HFFc6 (cell line): ENCODE measurements at places on chromosomes 6 and 20.
A peak's percentile ranks its signal among the peaks of the same experiment; 100 is the strongest.

DNA sequence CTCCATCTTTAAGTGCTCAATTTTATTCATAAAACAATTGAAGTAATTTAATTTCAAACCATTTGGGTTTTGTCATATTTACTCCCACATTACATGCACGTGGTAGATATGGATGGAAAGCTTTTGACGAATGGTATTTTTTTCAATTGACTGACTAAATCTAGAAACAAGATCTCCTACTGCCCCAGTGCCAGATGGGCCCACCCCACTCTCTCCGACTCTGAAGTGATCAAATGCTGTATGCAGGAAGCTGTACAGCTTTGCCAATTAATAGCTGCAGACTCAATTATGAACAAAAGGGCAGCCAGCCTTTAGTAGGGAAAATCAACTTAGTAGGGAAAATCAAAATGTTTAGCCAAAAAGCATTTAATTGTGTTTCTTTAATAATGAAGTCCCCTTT lies 46.2 kb downstream of the PACRG start:
- H3K27me3 ChIP-seq, result no peaks in the 10 kb centered on the region
- H3K36me3 ChIP-seq, result no peaks in the 10 kb centered on the region; the same call in 1 of the 2 replicates
- H3K4me3 ChIP-seq, result no peak overlapping the region
- no peak for DNase-seq
- H3K27ac ChIP-seq, result no peak overlapping the region
- H3K4me1 ChIP-seq, result no peaks in the 10 kb centered on the region

DNA sequence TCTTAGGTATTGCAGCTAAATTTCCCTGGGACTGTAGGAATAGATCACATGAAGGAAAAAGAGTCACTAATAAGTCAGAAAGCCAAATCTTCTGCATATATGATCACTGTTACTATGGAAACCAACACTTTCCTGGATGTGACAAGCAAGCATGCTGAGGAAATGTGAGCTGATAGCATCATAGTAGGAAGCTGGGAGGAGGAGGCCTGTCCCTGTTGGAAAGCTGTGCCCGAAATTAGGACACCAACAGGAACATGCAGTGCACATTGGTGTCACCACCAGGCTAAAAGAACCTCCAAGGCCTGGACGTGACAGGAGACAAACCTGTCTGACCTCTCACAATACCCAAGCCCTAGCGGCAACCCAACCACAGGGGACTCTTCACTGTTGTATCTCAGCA lies 181.9 kb upstream of the PCSK2 start:
- H3K36me3 ChIP-seq, result no peaks in the 10 kb centered on the region
- H3K4me3 ChIP-seq, result no peak overlapping the region
- DNase-seq, result no peak
- no peaks in the 10 kb centered on the region; the same call in 1 of the 2 replicates for H3K27me3 ChIP-seq

DNA sequence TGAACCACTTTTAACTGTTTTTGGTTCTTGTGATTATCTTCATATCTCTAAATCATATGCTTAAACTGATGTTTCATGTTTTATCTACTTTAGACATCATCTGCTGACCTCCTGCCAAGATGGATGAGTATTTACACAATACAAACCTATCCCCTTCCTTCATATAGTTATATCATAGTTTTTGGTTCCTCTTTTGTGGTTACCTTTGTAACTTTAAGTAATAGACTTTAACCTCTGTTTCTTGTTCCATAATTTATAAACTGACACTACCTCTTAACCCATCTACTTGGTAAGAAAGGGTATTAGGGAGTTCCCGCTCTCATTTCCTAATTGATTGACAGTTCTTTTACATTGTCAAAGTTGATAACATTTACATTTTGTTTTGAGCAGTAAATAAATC lies 11.9 kb downstream of the PCMT1 start:
- no peak for DNase-seq
- H3K27me3 ChIP-seq, result no peaks in the 10 kb centered on the region
- H3K4me3 ChIP-seq, result no peak overlapping the region

DNA sequence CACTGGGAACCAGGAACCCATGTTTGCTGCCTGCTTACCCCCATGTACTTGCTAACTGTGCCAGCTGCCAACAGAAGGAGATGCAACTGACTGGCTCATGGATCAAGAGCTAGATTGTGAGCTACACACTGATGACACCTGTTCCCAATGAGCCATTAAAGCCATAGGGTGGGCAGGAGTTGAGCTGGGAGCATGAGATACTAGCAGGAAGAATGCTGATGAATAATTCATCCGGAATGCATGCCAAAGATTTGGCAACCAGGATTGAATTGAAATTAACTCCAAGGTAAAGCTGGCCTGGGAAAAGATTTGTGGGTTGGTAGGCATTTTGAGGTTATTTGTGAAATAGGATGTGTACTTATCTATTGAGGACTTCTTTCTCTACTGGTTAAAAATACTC lies 631.1 kb downstream of the KIF16B start:
- no peaks in the 10 kb centered on the region for H3K36me3 ChIP-seq
- H3K4me1 ChIP-seq, result no peaks in the 10 kb centered on the region
- DNase-seq, result no peak
- H3K4me3 ChIP-seq, result no peak overlapping the region
- no peaks in the 10 kb centered on the region for H3K27me3 ChIP-seq

DNA sequence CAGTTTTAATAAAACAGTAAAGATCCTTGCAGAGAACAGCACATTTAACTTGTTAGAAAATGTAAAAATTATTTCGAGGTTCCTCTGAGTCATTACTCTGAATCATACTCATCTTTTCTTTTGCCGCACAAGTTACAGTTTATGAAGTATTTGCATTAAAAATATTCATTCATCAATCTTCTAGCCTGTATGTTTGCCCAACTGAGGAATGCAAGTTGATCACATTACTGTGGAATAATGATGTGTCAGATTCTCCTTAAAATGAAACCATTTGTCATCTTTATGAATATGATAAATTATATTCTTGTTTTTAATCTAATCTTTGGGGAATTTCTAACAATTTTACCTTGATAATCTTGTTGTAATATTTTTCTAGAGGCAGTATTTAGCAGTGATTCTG lies 340.4 kb upstream of the OPRM1 start:
- no peak overlapping the region for H3K4me3 ChIP-seq
- H3K4me1 ChIP-seq, result no peaks in the 10 kb centered on the region
- H3K27ac ChIP-seq, result no peak overlapping the region
- H3K36me3 ChIP-seq, result no peaks in the 10 kb centered on the region

- H3K4me3 ChIP-seq, result no peak overlapping the region
- peak; percentile 42 for DNase-seq
- no peak overlapping the region for H3K27ac ChIP-seq
- H3K36me3 ChIP-seq, result peaks cover 14% of the 10 kb centered on the region
- H3K27me3 ChIP-seq, result no peaks in the 10 kb centered on the region; the same call in 1 of the 2 replicates
These were observed 1.4 kb upstream of the MARCKS start for GRCh38 chr6:113855500-113856374.

GRCh38 chr20:49986049-49986448 lies 3.3 kb downstream of the SNAI1 start:
- H3K4me3 ChIP-seq, result peak overlapping the region; percentile 93
- peaks cover 14% of the 10 kb centered on the region for H3K27me3 ChIP-seq
- no peak for DNase-seq
- H3K4me1 ChIP-seq, result peaks cover 77% of the 10 kb centered on the region
- H3K36me3 ChIP-seq, result peaks cover 18% of the 10 kb centered on the region
- H3K27ac ChIP-seq, result peak overlapping the region; percentile 86

DNA sequence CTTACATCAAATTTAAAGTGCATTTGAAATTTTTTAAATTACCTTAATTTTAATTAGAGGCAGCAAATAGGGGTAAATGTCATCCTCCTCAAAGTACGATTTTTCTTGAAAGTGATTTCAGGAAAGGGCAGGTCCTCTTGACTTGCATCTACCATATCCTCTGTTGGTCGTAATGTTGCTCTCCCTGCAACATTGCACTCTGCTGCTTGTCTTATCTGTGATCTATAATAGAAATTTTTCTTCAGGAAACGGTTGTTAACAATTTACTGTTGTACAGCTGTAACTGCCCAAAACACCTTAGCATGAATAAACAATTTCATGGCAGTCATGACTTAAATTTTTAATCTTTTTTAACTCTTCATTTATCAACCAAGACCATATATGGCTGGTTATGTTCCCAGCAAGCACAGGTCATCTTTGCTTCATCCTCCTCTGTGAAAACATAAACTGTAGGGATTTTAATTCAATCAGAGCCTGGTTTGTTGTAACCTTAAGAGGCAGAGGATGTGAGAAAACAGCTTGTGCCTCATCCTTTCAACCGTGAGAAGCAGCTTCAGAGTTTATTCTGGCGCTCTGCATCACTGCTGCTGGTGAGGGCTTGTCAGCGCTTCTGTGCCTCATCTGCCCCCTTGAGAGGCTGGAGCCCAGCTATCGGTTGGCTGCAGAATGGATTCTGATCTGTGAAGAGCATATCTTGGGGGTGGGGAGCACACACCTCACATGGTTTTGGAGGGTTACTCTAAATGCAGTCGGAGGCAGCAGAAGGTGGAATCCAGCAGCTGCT lies 56.0 kb downstream of the CTNNBL1 start:
- peaks cover 10% of the 10 kb centered on the region; the same call in 1 of the 2 replicates for H3K36me3 ChIP-seq
- no peak overlapping the region for H3K27ac ChIP-seq
- no peaks in the 10 kb centered on the region for H3K4me1 ChIP-seq
- H3K4me3 ChIP-seq, result no peak overlapping the region
